ENCODE measurements at places on chromosomes 4 and X. TPM values are rescaled to one million over a fixed set of nuclear protein-coding genes. Genes with fewer than 3 reads are reported as not detected.

DNA sequence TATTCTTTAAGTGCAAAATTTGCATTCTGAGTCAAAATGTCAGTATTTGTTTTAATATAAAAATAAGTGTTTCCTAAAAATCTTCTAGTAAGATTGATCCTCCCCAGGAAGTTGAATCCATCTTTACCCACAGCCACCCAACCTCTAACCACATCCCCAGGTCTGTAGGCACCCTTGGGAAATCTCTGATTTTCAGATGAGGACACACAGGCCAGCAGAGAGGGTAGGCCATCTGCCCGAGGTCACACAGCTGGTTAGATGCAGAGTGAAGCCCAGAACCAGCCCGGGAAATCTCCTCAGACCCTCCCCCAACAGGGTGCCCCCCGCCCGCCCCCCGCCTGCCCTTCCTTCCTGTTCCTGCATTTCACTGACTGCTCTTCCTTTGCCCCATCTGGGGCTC is 277.5 kb downstream of the FBXW7 start:
- no peaks in the 10 kb centered on the region for H3K36me3 ChIP-seq
- H3K4me1 ChIP-seq: peaks cover 19% of the 10 kb centered on the region
- no peak for DNase-seq
- no peak overlapping the region for H3K27ac ChIP-seq
- no peaks in the 10 kb centered on the region for H3K27me3 ChIP-seq

The ARHGAP36 gene
- total RNA-seq: not detected

- DNase-seq: no peak
- peaks cover 33% of the 10 kb centered on the region for H3K4me1 ChIP-seq
- H3K27ac ChIP-seq: peak overlapping the region; percentile 93
- peak overlapping the region; percentile 33 for H3K4me3 ChIP-seq
- no peaks in the 10 kb centered on the region for H3K27me3 ChIP-seq
Measured at GRCh38 chrX:66045894-66046293, 6.0 kb upstream of the VSIG4 start.

GRCh38 chrX:1661048-1661921 is 46.4 kb downstream of the ASMT start:
- H3K27ac ChIP-seq: peak overlapping the region; percentile 96
- peak overlapping the region; percentile 89 for H3K4me3 ChIP-seq
- peaks cover 20% of the 10 kb centered on the region for H3K36me3 ChIP-seq
- peak; percentile 97 for DNase-seq
- no peaks in the 10 kb centered on the region for H3K27me3 ChIP-seq
- H3K4me1 ChIP-seq: peaks cover 41% of the 10 kb centered on the region

The PCYT1B gene
- 0.14 TPM for total RNA-seq

GRCh38 chr4:184361443-184361842 is 112.9 kb downstream of the IRF2 start:
- H3K36me3 ChIP-seq: no peaks in the 10 kb centered on the region
- H3K27me3 ChIP-seq: no peaks in the 10 kb centered on the region
- H3K27ac ChIP-seq: no peak overlapping the region
- H3K4me1 ChIP-seq: peaks cover 7% of the 10 kb centered on the region
- H3K4me3 ChIP-seq: no peak overlapping the region

GRCh38 chr4:39120418-39120817 is 58.4 kb downstream of the KLHL5 start:
- no peaks in the 10 kb centered on the region for H3K27me3 ChIP-seq
- no peak for DNase-seq

GRCh38 chr4:188005561-188005960 is 10.0 kb downstream of the ZFP42 start:
- H3K27ac ChIP-seq: no peak overlapping the region
- H3K4me1 ChIP-seq: no peaks in the 10 kb centered on the region
- no peaks in the 10 kb centered on the region for H3K27me3 ChIP-seq
- H3K4me3 ChIP-seq: no peak overlapping the region
- DNase-seq: no peak

The PPP2R2C gene
- not detected for total RNA-seq

The PNMA5 gene
- total RNA-seq: 0.10 TPM

GRCh38 chrX:124010566-124010965 is 49.1 kb downstream of the STAG2 start:
- H3K4me1 ChIP-seq: peaks cover 64% of the 10 kb centered on the region
- no peak for DNase-seq
- H3K4me3 ChIP-seq: no peak overlapping the region
- no peaks in the 10 kb centered on the region for H3K27me3 ChIP-seq
- no peaks in the 10 kb centered on the region for H3K36me3 ChIP-seq

The MTMR8 gene
- total RNA-seq: 5.0 TPM

DNA sequence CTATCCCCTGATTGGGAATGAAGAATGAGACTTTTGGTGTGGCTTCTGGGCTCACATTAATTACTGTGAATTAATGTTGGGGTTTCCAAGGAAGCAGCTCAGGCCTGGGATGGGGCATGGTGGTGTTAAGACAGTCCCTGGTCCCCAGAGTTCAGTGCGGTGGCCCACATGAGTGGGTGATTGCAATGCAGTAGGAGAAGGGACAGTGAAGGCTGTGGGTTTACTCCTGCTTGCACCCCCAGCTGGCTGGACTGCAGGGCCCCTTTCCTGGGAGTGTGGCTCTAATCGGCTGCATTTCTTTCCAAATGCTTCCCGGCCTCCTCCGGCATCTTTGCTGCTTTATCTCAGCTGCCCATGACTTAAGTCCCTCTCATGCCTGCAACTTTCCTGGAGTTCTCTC is 28.2 kb upstream of the GPR78 start:
- no peaks in the 10 kb centered on the region for H3K36me3 ChIP-seq
- no peak overlapping the region for H3K27ac ChIP-seq
- H3K4me3 ChIP-seq: no peak overlapping the region
- DNase-seq: no peak
- no peaks in the 10 kb centered on the region for H3K4me1 ChIP-seq

- no peaks in the 10 kb centered on the region for H3K27me3 ChIP-seq
- peaks cover 58% of the 10 kb centered on the region for H3K4me1 ChIP-seq
- H3K4me3 ChIP-seq: no peak overlapping the region
- peak overlapping the region; percentile 61 for H3K27ac ChIP-seq
- no peak for DNase-seq
Measured at GRCh38 chr4:113674733-113675132, 86.8 kb downstream of the CAMK2D start.

DNA sequence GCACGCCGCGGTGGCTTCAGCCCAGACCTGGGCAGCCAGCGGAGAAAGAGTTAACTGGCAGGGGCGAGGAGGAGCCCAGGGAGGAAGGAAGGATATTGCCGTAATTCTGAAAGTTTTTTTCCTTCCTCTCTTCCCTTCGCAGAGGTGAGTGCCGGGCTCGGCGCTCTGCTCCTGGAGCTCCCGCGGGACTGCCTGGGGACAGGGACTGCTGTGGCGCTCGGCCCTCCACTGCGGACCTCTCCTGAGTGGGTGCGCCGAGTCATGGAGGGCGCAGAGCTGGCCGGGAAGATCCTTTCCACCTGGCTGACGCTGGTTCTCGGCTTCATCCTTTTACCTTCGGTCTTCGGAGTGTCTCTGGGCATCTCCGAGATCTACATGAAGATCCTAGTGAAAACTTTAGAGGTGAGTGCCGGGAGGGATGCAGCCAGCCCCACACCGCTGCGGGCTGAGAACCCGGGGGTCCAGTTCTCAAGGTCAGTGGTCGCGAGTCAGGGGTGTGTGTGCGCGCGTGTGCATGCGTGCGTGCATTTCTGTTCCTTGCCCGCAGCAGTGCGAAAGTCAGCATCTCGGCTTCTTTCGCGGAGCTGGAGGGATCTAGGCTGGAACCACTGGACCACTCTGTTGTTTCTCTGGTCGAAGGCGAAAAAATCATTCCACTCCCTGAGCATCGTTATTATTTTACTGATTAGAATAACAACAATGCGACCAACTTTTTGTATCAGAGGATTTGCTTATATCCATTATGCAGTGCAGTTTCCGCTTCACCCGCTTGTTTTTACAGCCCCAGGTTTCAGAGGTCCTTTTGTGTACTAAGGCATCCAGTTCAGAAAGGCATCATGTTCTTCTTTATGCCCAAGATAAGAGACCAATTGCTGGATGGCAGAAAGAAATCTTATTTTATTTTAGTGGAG is 709 bp downstream of the GPAT3 start:
- peak overlapping the region; percentile 83 for H3K4me3 ChIP-seq
- DNase-seq: no peak
- H3K4me1 ChIP-seq: peaks cover 16% of the 10 kb centered on the region
- H3K27ac ChIP-seq: no peak overlapping the region

The ARHGAP6 gene
- total RNA-seq: not detected

DNA sequence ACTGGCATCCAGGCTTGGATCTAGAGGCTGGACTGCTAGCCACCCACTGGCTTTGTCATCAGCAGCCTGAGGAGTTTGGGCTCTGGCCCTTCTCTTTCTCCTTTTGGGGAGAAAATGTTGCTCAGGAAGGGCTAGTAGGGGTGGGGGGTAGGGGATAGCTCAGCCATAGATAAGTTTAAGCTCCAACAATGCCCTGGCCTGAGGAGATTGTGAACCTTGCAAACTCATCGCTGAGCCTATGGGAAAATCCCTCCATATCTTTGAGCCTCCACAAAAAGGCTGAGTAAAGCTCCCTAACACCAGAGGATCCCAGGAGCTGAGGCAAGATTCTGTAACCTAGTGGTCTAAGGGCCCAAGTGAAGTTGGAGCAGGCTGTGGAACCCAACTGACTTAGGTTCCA is 8.8 kb downstream of the OTUD5 start:
- H3K4me3 ChIP-seq: no peak overlapping the region
- DNase-seq: no peak
- H3K27me3 ChIP-seq: no peaks in the 10 kb centered on the region
- peaks cover 47% of the 10 kb centered on the region for H3K4me1 ChIP-seq
- H3K36me3 ChIP-seq: peaks cover 10% of the 10 kb centered on the region

GRCh38 chr4:151407466-151408379 is 1.3 kb upstream of the FHIP1A start:
- DNase-seq: peak; percentile 72
- H3K27ac ChIP-seq: peak overlapping the region; percentile 16
- peaks cover 22% of the 10 kb centered on the region for H3K4me1 ChIP-seq

DNA sequence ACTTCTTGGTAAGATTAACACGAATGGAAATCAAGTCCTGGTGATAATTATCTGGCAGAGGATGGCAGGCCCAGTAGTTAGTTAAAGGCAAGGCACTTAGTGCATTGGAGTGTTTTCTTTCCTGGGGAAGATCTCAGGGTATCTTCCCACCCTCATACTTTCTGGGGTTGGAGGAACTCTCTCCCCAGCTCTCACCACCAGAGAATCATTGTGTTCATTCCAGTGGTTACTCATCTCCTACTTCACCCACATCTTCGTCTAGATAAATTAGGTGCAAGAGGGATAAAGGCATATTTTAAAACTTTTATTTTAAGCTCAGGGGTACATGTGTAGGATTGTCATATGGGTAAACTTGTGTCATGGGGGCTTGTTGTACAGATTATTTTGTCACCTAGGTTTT is 67.5 kb upstream of the SH3RF1 start:
- H3K27me3 ChIP-seq: peaks cover 4% of the 10 kb centered on the region
- DNase-seq: no peak

DNA sequence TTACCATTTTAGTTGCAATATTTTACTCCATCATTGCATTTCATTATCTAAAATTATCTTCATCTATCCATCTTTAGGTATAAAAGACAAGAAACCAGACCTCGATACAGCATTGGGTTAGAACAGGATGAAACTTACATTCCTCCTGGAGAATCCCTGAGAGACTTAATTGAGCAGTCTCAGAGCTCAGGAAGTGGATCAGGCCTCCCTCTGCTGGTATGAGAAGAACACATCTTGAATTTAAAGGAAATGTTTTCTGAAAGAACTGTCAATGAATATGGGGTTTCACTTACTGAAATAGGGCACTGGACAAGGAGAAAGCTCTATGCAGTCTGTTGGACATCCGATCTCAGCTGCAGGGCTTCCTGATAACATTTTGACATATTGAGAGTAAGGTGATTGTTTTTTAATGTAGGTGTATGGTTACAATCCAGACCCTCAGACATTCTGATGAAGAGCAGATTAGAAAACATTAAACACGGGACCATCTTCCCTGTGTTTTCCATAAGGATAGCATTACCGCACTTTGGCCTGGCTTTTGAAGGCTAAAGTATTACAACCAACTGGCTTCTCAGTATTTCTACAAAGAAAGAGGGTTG is 367.2 kb downstream of the BMPR1B start:
- DNase-seq: no peak
- H3K4me1 ChIP-seq: peaks cover 4% of the 10 kb centered on the region
- no peak overlapping the region for H3K4me3 ChIP-seq

- peaks cover 4% of the 10 kb centered on the region for H3K27me3 ChIP-seq
- no peak for DNase-seq
- H3K36me3 ChIP-seq: no peaks in the 10 kb centered on the region
- H3K27ac ChIP-seq: no peak overlapping the region
- no peaks in the 10 kb centered on the region for H3K4me1 ChIP-seq
Measured at GRCh38 chr4:109378076-109378475, 55.5 kb upstream of the SEC24B start.

- peaks cover 7% of the 10 kb centered on the region for H3K27me3 ChIP-seq
- H3K4me1 ChIP-seq: no peaks in the 10 kb centered on the region
- H3K27ac ChIP-seq: no peak overlapping the region
- no peaks in the 10 kb centered on the region for H3K36me3 ChIP-seq
- H3K4me3 ChIP-seq: no peak overlapping the region
- no peak for DNase-seq
Measured at GRCh38 chrX:11629593-11630211, 36.0 kb downstream of the ARHGAP6 start.

The TMLHE gene
- total RNA-seq: 13.9 TPM

DNA sequence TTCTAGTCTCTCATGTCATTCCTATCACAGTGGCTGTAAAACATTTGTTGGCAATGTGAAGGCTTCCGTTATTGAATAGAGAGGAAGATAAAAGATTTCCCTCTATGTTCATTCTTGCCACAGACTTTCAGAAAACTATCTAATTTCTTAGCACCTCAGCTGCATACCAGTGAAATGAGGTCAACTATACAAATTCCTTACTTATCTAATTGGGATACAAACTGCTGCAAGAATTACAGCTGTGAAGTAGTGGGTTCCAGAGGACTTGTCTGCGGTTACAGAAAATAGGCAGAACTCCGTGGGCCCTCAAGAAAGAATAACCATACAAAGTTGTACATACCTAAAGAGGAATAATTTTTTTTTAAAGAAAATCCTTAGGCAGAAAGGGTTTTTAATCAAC is 175.8 kb downstream of the PPP1R2C start:
- H3K27me3 ChIP-seq: no peaks in the 10 kb centered on the region
- no peak overlapping the region for H3K4me3 ChIP-seq
- H3K27ac ChIP-seq: no peak overlapping the region
- DNase-seq: no peak
- H3K36me3 ChIP-seq: no peaks in the 10 kb centered on the region

DNA sequence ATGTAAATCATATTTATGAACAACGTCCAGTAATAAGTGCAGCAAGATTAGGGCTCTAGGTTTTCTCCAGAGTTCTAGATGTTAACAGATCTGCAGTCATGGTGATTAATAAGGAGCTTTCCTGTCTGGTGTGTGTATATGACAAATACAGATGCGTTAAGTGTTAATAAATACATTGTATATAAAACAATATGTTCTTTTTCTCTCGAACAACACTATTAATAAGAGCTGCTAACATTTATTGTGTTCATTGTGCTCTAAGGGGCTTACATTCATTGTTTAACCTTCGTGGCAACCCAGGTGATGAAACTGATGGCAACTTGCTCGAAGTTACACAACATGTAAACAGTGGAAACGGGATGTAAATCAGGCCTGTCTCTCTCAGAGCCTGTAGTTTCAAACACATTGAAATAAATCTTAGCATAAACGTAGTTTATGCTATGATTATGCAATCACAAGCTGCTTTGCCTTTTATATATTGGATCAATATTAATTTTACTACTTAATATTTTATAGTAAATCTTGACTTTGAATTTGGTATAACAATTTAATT is 547 bp upstream of the CLGN start:
- no peaks in the 10 kb centered on the region for H3K36me3 ChIP-seq
- DNase-seq: no peak
- peak overlapping the region; percentile 72 for H3K4me3 ChIP-seq
- H3K4me1 ChIP-seq: peaks cover 6% of the 10 kb centered on the region
- peaks cover 40% of the 10 kb centered on the region for H3K27me3 ChIP-seq
- no peak overlapping the region for H3K27ac ChIP-seq
